Glutamatergic neuron (in vitro differentiated cells): ENCODE measurements at places on chromosomes 6 and 20. TPM values are rescaled to one million over a fixed set of nuclear protein-coding genes. Genes with fewer than 3 reads are reported as not detected.

SLC22A7 gene
- 0.34 TPM for total RNA-seq

COL21A1 gene
- total RNA-seq: 0.69 TPM

SLC24A3 gene
- total RNA-seq: 9.7 TPM

PACRG gene
- total RNA-seq: not detected

ELMO2 gene
- 60.3 TPM for total RNA-seq

ARMH2 gene
- total RNA-seq: 0.54 TPM

IL17A gene
- not detected for total RNA-seq

SLC22A16 gene
- total RNA-seq: not detected

PRICKLE4 gene
- total RNA-seq: 2.3 TPM

BNIP5 gene
- not detected for total RNA-seq

REPS1 gene
- 103 TPM for total RNA-seq

GPX5 gene
- not detected for total RNA-seq

OXT gene
- not detected for total RNA-seq

RPL10A gene
- 690 TPM for total RNA-seq

HUS1B gene
- 1.1 TPM for total RNA-seq

PI16 gene
- not detected for total RNA-seq

ERMARD gene
- 15.2 TPM for total RNA-seq

SLC17A1 gene
- total RNA-seq: not detected

WFDC5 gene
- total RNA-seq: not detected

MEI4 gene
- total RNA-seq: 0.86 TPM

PGC gene
- not detected for total RNA-seq

OR2B6 gene
- total RNA-seq: not detected

THBD gene
- total RNA-seq: not detected

RAET1L gene
- not detected for total RNA-seq

HDGFL1 gene
- total RNA-seq: not detected

TBXT gene
- not detected for total RNA-seq

SEL1L2 gene
- total RNA-seq: not detected

DEFB132 gene
- not detected for total RNA-seq
